NCI-H524 (cell line): ENCODE measurements at places on chromosomes 12 and 14.

DNA sequence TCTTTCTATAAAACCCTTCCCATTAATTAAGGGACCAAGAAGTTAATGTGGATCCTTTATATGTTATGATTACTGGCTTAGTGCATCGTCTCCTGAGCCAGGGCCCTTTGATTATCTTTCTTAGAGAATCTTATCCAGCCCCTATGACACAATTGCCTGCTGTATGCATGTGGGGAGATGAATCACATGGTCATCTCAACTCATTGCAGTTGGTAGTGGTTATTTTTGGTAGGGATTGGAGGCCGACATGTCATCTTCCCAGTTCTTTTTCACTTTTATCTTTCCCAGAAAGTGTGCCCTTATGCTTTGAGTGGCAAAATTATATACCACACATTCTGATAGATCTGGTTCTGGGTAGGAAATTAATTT, 26.0 kb downstream of the ZNF664 start:
- no peak for DNase-seq

DNA sequence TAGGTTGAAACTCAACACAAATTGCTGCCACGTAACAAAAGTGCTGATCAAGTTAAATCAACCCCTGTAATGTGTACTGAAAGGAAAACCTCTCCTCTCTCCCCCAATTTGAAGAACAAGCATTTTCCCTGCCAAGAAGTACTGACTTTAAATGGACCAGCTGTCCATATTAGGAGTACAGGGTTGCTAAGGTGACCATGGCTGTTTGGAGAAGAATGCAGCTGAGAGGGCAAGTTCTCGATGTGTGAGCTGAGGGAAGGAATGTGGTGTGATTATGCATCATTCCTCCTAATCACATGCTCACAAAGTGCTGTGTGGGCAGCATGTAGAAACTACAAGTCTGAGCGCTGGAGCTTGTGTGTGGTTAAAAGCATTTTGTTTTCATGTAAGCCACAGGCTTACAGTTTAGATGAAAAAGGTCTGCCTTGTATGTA, 50.9 kb upstream of the CCT2 start:
- peak; percentile 25 for DNase-seq

DNA sequence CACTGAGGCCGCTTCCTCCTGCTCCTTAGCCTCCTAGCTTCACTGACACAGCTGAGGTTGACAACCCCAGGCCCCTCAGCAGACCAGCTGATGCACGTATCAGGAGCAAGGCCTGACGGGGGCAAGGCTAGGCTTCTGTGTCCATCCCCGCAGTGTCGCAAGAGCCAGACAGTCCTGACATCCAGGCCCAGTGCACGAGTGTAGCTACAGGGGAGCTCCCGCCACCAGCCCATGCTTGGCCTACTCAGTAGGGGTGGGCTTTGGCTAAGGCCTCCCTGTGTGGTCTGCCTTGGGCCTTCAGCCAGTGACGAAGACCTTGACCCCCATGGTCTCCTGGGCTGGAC, 179.1 kb downstream of the DPF3 start:
- no peak for DNase-seq

DNA sequence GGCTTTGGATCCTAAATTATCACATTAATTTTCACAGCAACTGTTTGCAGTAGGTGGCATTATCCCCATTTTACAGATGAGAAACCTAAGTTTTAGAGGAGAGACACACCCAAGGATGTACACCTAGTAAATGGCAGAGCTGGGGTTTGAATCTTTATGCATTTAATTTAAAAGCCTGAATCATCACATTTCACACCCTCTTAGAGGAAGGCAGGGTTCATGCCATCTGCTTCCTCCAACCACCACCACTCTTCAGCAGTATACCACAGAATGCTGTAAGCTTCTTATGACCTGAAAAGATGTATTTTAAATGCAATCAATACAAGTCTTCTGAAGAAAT, 90.3 kb downstream of the CRADD start:
- peak; percentile 60 for DNase-seq

GRCh38 chr12:27279826-27280225, 35.7 kb downstream of the STK38L start:
- DNase-seq, result no peak

- peak; percentile 25 for DNase-seq
Measured at GRCh38 chr12:15562263-15562662, 226.9 kb downstream of the EPS8 start.

GRCh38 chr14:61627612-61628011, 67.7 kb upstream of the HIF1A start:
- DNase-seq, result no peak

DNA sequence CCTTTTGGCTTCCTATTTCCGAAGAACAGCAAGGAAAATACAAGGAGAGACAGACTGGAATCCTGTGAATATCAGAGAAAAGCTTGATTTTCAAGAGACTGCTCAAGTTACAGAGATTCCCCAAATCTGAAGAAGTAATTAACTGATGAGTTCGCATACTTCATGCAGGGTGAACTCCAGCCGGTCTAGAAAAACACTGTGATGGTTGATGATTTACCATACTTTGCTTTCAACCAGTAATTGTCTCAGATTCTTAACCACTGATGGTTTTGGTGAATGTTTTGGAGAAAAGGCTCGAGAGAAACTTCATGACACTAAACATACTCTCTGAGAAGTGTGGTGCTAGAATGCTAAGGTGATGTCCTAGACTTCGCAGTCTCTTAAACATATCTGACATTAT, 4.4 kb upstream of the PLXNC1 start:
- no peak for DNase-seq

- DNase-seq, result no peak
Measured at GRCh38 chr12:56676851-56677580, 11.1 kb downstream of the PTGES3 start.

- DNase-seq, result no peak
Measured at GRCh38 chr14:65997347-65997746, 488.8 kb upstream of the CCDC196 start.

GRCh38 chr14:100533656-100534485, 53.3 kb downstream of the BEGAIN start:
- no peak for DNase-seq

DNA sequence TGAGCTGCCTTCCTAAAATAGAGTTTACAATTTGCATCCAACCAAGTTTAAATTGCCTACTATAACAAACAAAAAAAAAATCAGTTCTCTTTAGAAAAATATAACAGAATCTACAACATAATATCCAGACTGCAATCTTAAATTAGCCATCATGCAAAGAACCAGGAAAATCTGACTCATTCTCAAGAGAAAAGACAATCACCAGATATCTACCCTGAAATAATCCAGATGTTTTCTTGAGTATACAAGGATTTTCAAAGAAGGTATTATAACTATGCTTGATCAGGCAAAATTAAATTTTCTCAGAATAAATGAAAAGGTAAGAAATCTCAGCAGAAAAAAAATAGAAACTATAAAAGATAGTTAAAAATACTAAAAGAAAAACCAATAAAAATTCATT, 115.6 kb downstream of the CCER1 start:
- DNase-seq, result no peak

DNA sequence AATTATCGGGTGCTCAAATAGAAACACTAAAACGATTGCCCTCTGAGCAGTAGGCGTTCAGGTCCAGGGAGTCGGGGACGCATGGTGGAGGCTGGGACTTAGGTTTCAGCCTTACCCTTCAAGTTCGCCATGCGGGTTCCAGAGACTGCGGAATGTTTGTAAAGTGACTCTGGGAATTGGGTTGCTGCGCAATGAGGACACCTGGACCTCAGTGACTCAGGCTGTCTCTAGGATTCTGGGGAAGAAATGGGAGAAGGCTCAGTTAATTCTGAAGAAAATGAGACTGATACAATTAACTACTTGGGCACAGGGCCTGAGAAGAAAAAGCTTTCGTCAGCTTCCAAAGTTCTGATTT, 1.1 kb downstream of the LGALS3 start:
- DNase-seq, result no peak

GRCh38 chr14:68440820-68441219, 352.0 kb downstream of the ZFP36L1 start:
- DNase-seq, result no peak

DNA sequence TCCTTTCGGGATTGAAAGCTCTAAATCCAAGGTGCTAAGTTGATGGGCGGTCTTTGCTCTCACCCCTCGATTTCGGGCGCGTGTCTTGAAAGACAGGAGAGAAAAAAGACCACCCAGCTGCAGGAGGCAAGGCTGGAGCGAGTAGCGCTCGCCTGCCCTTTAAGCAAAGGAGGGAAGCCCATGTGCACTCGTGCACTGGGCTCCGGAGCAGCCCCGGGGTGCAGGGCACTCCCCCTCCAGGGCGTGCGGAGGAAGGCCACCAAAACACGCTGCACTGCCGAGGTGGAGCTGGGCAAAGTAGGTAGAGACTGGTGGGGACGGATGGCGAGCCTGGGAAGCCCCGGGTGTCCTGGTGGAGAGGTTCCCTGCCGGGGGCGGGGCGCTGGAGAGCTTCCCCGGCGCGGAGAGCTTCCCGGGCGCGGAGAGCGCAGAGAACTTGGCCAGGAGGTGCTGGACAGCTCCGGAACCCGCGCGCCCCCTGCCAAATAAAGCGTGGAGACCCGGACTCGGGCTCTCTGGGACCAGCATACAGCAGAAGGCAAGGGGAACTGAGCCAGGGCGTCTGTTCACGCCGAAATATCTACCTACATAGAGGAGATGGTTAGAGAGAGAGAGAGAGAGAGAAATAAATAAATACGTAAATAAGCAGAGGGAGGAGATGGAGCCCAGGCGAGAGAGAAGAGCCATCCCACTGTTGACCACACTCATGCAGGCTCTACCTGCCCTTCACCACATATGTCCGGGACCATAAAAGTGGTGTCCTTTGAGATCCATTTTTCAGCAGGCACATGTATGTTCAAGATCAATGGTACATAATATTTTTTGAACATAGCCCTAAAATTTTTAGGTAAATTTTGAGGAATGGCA, 662 bp upstream of the NELL2 start:
- peak; percentile 83 for DNase-seq

GRCh38 chr14:50717811-50718210, 49.7 kb upstream of the SAV1 start:
- peak; percentile 69 for DNase-seq

DNA sequence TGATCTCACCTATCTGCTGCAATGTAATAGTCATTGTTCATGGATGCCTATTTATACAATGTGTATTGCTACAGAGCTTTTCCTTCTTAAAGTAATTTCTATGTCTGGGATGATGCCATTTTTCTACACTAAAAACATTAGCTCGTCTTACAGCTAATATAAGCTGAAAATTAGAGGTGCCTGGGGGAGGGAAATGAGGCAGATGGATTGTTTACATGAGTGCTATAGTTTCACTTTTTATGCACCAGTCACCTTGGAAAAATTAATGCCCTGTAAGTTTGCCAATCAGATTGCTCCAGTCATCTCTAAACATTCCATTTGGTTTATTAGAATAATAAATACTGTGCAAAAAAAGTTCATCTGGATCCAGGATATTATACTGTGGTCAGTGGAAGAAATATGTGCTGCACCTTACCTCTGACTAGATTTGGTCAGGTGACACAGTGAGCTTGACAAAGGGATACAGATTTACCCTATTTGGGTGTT, 436.2 kb downstream of the RAD51B start:
- no peak for DNase-seq

DNA sequence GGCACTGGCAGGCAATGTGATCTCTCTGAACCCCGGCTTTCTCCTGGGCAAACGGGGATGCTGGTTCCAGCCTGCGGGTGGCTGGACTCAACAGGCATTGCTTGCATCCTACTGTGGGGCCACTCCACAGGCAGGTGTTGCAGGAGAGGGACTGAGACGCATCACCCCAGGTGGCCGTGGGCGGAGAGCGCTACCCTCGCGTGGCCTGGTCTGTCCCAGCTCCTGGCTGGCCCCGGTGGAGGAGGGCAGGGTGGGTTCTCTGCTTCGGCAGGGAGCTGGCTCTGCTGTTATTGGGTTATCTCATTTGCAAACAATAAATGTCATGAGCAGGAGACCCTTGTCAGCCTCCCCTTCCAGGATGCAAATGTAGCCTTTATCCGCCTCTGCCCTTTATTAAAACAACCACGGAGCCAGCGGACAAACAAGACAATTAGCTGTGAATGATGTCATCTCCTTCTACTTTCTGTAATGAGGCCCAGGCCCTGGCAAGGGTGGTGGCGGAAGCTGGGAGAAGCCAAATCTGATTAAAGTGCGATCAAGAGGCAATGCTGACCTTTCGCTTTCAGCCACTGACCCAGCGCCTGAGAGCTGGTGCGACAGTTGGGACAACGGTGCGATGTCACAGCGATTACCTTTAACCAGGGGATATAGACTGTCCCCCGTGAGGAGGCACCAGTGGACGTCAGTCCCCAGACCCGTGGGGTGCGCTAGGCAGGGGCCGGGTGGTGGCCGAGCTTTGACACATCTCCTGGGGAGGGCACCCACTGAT, 161.8 kb downstream of the KIF26A start:
- no peak for DNase-seq

- no peak for DNase-seq
Measured at GRCh38 chr12:92547420-92547819, 155.4 kb upstream of the PLEKHG7 start.

DNA sequence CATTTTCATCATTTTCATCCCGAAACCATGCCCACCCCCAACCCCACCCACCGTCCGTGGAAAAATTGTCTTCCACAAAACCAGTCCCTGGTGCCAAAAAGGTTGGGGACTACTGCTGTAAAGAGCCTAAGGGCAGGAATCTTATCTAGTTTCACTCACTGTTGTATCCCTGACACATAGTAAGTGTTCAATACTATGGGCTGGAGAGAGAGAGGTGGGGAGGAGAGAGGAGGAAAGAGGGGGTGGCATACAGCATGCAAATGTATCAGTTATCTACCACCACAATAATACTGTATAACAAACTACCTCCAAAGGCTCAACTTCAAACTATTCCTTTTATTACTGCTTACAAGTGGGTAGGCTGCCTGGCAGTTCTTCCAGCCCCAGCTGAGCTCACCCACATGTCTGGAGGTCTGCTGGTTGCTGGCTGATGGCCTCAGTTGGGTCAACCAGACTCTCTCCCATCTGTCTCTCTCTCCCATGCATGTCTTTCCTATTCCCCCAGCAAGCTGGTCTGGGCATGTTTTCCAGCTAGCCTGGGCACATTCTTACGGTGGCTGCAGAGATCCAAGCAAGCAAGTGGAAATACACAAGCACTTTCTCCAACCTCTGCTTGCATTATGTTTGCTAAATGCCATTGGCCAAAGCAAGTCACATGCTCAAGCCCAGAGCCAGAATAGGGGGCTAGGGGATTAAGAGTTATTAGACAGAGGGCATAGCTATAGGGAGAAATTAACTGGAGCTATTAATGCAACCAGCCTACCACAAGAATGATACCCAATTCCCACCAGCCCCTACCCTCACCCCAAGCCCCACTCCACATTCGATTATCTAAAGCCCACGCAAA, 31.6 kb upstream of the FICD start:
- DNase-seq, result peak; percentile 79

DNA sequence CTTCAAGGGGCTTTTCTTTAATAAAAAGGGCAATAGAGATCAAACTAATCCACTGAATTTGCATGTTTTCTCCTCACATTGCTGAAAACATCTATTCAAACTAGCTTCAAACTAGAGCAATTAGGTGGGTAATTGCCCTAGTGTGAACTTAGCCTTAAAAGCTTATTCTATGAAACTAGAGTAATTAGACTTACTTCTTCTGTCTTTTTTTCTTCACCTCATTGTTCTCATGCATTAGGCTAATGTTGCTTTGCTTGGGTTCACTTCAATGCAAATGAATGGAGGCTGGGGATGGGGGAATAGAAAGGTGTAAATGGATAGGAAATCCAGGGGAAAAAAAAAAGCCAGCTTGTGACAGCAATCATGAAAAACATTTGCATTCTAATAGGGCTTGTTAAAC, 414.8 kb upstream of the LMO3 start:
- DNase-seq, result no peak

- DNase-seq, result no peak
Measured at GRCh38 chr12:116202433-116202832, 75.1 kb downstream of the MED13L start.
